ENCODE measurements at places on chromosomes 3 and 15.

DNA sequence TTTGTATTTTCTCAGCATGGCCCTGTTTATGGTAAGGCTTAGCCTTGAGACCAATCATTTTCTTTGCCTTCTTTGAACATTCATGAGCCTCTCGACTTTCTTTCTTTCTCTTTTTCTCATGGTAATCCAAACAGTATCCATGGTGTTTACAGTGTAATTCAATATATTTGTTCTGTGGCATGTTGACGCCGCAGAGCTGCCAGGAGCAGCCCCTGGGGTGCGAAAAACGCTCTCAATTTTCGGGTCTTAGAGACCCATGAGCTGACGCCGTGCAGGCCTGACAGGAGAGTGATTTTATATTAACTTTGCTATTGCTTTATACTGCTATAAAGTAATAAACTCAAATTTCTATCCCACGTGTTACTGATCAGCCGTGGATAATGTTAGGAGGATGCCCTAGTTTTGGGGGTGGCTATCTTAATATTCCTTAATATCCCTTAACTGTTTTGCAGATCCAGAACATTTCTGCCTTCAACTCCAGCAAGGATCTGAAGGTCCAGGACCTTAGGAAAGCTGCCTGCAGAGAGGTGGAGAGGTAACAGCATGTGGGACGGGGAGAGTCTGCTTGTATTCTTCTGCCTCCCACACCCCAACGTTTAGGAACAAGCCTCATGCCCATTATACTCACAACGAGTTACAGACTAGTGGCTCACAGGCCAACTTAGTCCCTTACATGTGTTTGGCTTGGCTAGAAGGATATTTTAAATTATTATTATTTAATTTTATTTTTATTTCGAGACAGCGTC, 29.3 kb upstream of the MYO1E start:
- no peak for DNase-seq

DNA sequence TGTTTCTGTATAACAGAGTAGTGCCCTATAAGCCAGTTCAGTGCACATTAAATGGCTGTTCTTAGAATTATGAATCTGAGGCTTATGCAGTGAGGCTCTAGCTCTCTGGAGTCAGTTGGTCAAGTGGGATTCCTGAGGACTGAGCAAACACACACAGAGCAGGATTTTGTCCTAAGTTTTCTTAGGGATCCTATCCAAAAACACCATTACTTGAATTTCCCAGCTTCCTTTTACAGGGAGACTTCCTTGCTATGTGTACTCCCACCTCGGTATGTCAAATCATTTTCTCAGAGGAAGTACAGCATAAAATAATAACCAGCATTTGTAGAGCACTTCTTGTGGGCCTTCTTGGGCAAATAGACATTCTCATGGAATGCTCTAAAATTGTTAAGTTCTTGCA, 63.1 kb upstream of the GOLGA6B start:
- DNase-seq, result peak; percentile 36

DNA sequence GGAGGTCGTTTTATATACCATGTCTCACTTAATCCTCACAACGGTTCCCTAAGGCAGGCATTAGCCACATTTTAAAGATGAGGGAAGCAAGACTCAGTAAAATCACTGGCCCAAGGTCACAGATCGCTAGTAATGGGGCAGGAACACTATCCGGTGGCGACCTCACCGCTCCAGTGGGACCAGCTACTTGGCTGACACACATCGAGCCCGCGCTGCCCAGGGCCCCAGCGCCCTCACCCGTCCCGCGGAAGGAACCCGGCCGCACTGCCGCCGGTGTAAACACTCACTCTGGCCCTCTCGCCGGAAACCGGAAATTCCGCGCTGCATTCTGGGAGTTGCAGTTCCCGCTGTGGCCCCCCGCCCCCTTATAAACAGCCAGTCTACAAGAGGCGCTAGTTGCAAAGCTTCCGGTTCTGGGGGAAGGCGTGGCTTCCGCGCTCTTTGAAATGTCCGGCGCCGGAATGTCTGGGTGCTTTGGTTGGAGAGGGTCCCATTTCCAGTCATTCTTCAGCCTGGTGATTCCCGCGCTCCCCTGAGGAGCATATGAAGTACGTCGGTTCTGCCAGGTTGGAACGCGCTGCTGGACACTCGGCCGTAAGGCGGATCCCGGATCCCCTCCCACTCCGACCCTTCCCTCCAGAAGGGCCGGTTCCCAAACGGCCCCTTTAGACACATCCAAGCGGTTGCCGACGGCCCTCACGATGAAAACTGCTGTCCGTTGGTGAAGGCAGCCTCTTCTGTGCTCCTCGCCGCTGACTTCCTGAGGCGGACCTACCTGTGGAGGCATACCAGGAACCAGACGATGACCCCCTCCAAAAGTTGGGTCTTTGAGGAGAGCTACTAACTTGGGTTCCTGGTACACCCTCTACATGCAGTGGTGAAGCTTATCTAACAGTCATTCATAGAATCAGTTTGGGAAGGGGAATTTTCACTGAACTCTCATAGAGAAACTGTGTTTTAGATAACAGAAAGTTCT, at the start of gene UBL7:
Gene UBL7 (minus strand): TSS at position 290 of the 976 bp plus-strand sequence. CDS start 2,293 bp downstream, outside the sequence.
- DNase-seq, result peak; percentile 75

- no peak for DNase-seq
These were observed 110.0 kb downstream of the ATG7 start for GRCh38 chr3:11382146-11382745.

GRCh38 chr15:44216958-44217357, 21.9 kb upstream of the FRMD5 start:
- no peak for DNase-seq

- DNase-seq, result no peak
These were observed 181.6 kb upstream of the RBMS3 start for GRCh38 chr3:29099296-29099695.

DNA sequence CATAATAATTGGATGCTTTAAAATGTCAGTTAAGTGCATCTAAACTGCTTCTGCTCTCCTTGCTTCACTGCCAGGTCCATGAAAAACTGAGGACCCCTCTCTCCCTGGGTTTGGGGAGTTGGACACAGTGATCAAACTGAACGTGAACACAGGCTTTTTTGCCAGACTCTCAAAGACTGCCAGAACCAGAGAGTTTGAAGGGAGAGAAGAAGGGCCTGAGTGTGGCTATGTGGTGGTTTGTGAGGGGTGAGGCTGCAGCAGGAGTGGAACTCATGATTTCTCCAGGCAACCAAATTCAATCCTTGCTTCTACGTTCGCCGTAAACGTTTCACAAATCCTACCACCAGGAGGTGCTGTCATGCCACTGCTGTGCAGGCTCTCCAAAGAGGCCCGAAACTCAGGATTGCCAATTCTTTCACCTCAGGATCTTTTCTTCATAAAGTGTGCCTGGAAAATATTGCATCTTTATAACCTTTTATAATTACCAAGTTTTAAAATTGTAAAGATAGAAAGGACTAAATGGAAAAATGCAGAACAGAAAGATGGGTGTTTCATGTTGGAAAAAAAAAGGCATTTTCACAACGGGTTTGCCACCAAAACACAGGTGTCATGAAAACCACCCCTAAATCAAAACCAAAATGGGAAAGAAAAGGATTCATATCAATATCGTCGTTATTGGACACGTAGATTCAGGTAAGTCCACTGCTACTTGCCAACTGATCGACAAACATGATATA, 19.7 kb downstream of the TM4SF4 start:
- no peak for DNase-seq

DNA sequence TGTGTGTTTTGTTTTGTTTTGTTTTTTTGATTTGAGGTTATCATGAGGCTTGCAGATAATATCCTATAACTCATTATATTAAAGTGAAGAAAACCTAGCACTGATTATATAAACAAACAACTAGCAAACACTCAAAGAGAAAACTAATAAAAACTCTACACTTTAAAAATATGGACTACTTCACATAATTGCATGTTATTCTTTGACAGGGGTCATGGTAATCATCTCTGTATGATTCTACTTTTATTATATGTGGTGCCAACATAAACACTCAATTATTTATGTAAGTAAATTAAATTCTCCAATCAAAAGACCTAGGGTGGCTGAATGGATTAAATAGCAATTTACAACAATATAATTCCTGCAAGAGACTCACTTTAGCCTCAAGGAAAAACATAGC, 44.6 kb upstream of the P3H2 start:
- DNase-seq, result no peak

- DNase-seq, result no peak
These were observed 120.0 kb upstream of the CTDSPL start for GRCh38 chr3:37741644-37742043.

DNA sequence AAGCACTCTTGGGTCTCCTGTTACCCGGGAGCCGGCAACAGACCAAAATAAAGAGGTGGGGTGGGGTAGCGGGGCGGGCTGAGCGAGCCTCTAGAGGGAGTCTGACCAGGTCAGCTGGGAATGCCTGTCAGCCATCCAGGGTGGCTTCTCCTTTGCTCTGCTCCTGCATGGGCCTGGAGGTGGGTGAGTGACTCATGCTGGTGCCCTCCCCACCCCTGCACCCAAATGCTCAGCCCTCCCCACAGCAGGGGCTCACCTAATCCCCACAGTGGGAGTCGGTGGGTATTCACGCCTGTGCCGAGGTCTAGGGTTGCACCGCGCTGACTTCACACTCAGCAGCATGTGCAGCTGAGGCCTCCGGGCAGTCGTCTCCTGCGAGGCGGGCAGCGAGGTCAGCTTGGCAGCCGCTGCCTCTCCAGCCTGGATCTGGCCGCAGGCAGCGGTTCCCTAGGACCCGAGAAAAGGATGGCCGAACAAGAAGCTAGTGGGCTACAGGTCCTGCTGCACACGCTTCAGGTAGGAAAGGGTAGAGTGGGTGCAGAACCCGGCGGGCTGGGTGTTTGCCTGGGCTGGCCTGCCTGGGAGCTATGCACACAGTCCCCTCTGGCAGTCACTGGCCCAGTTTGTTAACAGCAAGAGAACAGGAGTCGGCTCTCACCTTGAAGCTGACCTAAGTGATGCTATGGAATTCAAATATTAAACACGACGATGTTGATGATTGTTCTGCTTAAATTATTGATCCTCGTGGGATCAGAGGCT, at the start of gene AGBL1:
Gene AGBL1 (plus strand): TSS at position 364 of the 759 bp plus-strand sequence.
- no peak for DNase-seq

GRCh38 chr15:51536965-51537574, 85.5 kb downstream of the DMXL2 start:
- no peak for DNase-seq

GRCh38 chr15:60989696-60990095, 239.4 kb downstream of the RORA start:
- DNase-seq, result no peak

DNA sequence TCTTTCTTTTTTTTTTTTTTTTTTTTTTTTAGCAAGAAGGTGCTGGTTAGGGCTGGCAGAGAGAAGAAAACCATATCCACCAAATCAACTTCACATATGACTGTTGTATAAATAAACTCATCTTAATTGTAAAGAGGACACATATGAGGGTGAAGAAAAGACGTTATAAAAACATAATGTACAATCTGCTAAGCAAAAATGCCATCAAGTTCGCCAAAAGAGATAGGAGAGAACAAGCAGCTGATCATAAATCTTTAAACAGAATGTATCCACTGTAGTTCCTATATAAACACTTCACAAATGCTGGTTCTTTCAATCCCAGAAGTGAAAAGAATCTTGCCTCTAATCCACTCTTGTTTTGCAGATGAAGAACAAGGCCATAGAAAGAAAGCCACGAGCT, 9.2 kb downstream of the FGF12 start:
- no peak for DNase-seq

DNA sequence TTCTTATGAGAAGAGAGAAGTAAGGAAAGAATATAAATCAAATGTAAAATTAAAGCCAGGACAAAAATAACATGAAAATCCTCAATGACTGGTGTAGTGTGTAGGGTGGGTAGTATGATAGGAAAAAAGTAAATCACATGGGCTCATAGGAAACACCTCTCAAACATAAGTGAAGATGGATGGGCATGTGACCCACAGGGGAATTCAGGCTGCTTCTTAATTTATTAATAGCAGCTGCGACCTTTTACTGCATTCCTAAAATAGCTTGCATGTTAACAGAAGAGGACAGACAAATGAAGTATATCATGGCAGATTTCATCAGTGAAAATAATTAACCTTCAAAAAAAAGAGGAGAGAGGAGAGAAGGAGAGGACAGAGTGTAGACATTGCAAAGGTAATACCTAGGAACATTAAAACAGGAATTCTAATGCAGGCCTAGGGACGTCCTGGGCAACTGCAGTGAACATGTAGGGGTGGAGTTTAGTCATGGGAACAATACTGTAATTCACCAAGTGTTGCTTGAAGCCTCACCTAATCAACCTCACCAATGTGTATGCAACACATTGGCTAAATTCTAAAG, 132.9 kb downstream of the KCNMB2 start:
- no peak for DNase-seq

GRCh38 chr3:196673632-196674031, 34.1 kb downstream of the NRROS start:
- no peak for DNase-seq

GRCh38 chr15:86229936-86230335, 150.3 kb downstream of the AGBL1 start:
- no peak for DNase-seq

DNA sequence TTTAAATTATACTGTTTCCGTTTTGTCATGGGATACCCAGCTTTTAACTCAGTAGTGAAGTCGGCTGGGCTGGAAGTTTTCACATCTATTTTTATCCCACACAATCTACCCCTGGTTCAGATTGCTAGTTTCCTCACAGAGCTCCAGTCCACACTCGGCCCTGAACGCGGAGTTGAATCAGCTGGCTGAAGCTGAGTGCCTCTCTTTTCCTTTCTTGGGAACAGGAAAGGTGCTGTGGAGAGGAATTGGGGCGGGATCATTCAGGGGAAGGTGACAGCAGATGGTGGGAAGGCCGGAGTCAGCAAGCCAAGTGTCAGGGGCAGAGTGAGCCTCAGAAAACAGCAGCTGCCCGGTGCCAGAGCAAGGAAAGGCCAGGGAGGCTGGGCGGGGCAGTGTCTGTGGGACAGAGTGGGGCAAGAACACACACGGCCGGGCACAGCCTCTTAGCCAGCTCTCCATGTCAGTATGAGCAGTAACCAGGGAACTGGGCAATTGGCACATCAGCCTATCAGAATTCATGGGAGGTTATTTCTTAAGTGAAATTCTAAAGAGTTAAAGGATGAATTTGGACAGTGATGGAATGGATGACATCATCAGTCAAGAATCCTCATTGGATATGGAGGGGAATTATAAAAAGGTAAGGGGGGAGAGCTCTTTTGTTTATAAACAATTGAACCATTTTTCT, 135.7 kb upstream of the IL12A start:
- DNase-seq, result no peak

DNA sequence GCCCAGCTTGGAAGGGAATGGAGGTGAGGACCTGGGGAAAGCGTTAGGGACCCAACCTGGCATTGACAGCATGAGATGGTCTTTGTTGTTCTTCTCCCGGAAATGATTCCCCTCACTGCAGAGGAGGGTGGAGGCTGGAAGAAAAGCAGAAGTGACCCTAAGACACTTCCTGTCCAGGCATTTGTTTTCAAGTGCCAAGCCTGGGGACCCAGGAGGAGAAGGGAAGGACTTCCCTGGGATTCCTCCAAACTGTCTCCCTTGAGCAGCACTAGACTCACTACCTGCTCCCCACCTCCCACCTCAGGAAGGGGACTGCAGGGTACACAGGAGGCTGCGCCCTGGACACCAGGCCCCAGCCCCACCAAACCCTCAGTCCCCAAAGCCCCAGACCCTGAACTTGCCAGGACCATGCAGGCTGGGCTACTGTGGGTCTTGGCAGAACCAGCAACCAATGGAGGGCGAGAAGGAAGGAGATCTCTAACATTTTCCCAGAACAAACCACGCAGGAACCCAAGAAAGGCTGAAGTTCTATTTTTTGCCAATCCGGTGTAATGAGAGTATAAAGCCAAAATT, 9.8 kb upstream of the VIPR1 start:
- no peak for DNase-seq

Data from GM04503 (cell line).